ENCODE measurements at places on chromosomes 12 and 14.

- no peak for DNase-seq
These were observed 389.2 kb downstream of the EGLN3 start for GRCh38 chr14:33561488-33562175.

DNA sequence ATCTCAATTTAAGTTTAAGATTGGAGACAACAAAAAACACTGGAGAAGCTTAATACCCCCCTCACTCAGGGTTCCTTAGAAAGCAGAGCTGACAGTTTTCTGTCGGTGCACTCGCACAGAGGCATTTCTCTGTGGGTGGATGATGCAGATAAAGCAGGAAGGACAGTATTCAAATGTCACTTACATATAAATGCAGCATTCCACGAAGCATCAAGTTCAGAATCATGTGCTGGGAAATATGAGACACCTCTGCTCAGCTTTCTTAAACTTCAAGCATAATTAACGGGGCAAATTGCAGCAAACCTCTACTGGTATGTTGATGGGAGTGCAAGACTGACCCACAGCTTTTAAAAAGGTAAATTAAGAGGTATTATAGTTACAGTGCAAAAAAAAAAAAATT lies 68.7 kb downstream of the DICER1 start:
- no peak for DNase-seq

DNA sequence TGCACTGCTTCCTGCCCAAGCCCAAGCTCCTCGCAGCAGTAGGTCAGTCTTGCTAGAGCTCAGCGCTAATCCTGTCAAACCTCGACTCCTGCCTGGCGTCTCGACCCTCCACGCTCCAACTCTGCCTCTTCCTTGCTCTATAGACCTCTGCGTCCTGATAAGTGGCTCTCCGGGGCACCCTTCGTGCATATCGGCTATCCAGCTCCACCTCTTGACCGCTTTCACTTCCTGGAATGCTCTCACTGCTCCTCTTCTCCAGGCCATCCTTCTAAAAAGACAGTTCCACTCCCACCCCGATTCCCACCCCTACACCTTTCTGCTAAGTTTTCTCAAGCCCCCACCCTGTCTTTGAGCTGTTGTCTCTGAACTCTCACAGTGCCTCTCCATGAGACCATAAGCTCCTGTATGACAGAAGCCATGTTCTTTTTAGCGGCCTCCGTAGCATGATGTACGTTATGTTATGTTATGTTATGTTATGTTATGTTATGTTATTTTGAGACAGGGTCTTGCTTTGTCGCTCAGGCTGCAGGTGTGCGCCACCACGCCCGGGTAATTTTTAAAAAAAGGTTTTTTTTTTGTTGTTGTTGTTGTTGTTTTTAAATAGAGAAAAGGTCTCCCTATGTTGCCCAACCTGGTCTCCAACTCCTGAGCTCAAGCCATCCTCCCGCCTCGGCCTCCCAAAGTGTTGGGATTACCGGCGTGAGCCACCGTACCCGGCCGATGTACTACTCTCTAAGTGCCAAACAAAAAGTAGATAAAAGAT lies 601 bp downstream of the COX14 start:
- DNase-seq: no peak

- DNase-seq: no peak
These were observed 1044.8 kb upstream of the FOXG1 start for GRCh38 chr14:27721760-27722159.

DNA sequence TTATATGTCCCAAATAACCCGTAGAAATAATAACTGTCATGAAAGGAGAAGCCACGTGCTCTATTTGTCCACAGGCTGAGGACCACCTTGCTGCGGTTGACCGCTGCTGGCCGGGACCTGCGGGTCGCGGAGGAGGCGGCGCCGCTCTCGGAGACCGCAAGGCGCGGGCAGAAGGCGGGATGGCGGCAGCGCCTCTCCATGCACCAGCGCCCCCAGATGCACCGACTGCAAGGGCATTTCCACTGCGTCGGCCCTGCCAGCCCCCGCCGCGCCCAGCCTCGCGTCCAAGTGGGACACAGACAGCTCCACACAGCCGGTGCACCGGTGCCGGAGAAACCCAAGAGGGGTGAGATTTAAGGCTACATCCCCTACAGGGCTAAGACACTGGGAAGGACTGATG lies 21.0 kb downstream of the RPGRIP1 start:
- no peak for DNase-seq

GRCh38 chr12:67589078-67589477 lies 59.5 kb upstream of the DYRK2 start:
- no peak for DNase-seq

GRCh38 chr12:20950248-20950647 lies 139.7 kb downstream of the SLCO1B3 start:
- DNase-seq: no peak

GRCh38 chr12:111304642-111305071 lies 64.2 kb downstream of the PHETA1 start:
- DNase-seq: no peak
